ENCODE measurements at places on chromosomes 7 and 10. TPM values are rescaled to one million over a fixed set of nuclear protein-coding genes. Genes with fewer than 3 reads are reported as not detected.

DNA sequence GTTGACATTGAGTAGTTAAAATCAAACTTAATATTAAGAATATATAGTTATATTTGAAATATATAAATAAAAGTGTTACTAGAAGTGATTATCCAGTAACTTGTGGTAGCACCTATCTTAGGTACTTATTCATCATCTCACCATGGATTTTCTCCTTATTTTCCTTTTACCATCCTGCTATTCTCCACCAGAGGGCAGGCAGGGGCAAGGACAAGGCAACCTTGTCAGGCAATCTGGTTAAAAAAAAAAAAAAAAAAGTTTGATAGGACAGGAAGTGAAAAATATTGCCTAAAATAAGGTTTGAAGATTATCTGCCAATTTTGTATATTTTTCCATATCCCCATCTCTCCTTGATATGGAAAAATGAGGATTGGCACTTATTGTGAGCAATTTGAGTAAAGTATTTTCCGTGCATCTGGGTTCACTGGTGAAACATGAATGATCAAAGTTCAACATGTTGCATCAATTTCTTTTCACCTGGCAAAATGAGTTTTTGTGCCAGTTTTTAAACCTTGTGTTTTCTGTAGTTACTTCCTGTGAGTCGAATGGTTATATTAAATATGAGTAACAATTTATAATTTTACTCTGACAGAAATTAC is 256.7 kb downstream of the AGMO start:
- no peak overlapping the region for H3K27ac ChIP-seq
- no peaks in the 10 kb centered on the region for H3K27me3 ChIP-seq
- no peaks in the 10 kb centered on the region for H3K4me1 ChIP-seq

The ADCYAP1R1 gene
- 1.8 TPM for polyA plus RNA-seq

GRCh38 chr10:132890301-132890700 is 52.1 kb downstream of the CFAP46 start:
- H3K36me3 ChIP-seq = no peaks in the 10 kb centered on the region
- peaks cover 30% of the 10 kb centered on the region for H3K4me1 ChIP-seq
- H3K4me3 ChIP-seq = no peak overlapping the region
- H3K27ac ChIP-seq = no peak overlapping the region

The TMEM26 gene
- polyA plus RNA-seq = 1.5 TPM

- no peak overlapping the region for H3K27ac ChIP-seq
- H3K36me3 ChIP-seq = no peaks in the 10 kb centered on the region
- H3K27me3 ChIP-seq = no peaks in the 10 kb centered on the region
- no peaks in the 10 kb centered on the region for H3K4me1 ChIP-seq
- DNase-seq = no peak
Measured at GRCh38 chr10:27716521-27716920, 29.1 kb downstream of the MKX start.

- DNase-seq = no peak
- H3K4me3 ChIP-seq = peak overlapping the region; percentile 92
- H3K27me3 ChIP-seq = no peaks in the 10 kb centered on the region
- H3K36me3 ChIP-seq = peaks cover 36% of the 10 kb centered on the region
- H3K4me1 ChIP-seq = no peaks in the 10 kb centered on the region
Measured at GRCh38 chr7:72925546-72926120, 738 bp downstream of the POM121 start.

DNA sequence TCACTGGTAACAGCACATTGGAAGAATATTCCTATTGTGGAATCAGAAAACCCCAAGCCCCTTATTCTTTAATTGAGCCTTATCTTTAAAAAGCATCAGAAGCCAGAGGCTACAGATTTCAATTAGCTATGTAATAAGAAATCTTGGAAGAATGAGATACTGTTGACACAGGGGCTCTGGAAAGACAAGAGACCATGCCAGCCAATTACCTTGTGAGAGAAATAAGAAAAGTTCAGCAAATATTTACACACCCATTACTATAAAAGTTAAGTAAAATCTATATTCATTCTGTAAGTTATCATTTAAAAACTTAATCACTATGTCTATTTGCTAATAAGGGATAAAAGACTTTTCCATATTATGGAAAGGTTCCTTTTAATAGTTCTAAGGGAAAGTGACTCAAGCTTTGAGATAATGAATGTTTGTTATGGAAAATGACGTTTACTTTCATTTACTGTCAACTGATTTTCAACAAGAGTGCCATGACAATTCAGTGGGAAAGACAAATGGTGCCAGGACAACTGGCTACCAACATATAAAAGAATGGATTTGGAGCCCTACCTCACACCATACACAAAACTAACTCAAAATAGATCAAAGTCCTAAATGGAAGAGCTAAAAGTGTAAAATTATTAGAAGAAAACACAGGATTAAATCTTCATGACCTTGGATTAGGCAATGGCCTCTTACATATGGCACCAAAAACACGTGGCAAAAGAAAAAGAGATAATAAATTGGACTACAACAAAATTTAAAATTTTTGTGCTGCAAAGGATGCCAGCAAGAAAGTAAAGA is 28.3 kb downstream of the ZFAND2A start:
- H3K36me3 ChIP-seq = 0 out of 2 replicates have a peak, but pooled peaks cover 5% of the 10 kb centered on the region
- H3K4me3 ChIP-seq = no peak overlapping the region
- no peak for DNase-seq
- no peak overlapping the region for H3K27ac ChIP-seq
- peaks cover 1% of the 10 kb centered on the region for H3K4me1 ChIP-seq

The WEE2 gene
- polyA plus RNA-seq = not detected

DNA sequence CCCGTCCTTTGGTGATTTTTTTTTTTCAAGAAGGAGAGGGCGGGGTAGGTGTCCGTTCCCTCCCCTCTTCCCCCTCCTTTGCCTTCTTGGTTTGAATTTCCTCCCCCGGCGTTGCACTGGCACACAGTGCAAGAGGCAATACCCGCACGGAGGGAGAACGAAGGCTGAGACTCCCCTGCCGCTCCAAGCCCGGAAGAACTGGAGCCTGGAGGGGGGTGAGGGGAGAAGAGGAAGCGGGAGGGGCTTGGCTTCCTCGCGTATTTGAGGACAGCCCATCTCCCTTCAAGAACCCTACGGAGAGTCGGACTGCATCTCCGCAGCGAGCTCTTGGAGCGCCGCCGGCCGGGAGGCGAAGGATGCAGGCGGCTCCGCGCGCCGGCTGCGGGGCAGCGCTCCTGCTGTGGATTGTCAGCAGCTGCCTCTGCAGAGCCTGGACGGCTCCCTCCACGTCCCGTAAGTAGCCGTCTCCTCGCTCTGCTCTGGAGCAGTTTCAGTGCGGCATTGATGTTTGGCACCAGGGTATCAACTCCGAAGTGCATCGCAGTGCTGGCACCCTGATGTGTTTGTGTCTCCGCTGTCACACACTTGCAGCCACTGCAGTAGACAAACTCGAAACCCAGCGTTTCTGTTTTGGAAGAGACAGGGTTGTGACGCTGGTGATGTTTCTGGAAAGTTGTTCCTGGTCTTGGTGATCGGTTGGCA is at the start of gene CNTNAP2:
Gene CNTNAP2 (plus strand): TSS at position 281 of the 702 bp plus-strand sequence. CDS start 76 bp downstream, at position 357.
- peak; percentile 69 for DNase-seq
- H3K27me3 ChIP-seq = peaks cover 26% of the 10 kb centered on the region
- peak within 1 kb of the TSS; percentile 70 for H3K4me3 ChIP-seq
- peaks cover 7% of the 10 kb centered on the region for H3K4me1 ChIP-seq

DNA sequence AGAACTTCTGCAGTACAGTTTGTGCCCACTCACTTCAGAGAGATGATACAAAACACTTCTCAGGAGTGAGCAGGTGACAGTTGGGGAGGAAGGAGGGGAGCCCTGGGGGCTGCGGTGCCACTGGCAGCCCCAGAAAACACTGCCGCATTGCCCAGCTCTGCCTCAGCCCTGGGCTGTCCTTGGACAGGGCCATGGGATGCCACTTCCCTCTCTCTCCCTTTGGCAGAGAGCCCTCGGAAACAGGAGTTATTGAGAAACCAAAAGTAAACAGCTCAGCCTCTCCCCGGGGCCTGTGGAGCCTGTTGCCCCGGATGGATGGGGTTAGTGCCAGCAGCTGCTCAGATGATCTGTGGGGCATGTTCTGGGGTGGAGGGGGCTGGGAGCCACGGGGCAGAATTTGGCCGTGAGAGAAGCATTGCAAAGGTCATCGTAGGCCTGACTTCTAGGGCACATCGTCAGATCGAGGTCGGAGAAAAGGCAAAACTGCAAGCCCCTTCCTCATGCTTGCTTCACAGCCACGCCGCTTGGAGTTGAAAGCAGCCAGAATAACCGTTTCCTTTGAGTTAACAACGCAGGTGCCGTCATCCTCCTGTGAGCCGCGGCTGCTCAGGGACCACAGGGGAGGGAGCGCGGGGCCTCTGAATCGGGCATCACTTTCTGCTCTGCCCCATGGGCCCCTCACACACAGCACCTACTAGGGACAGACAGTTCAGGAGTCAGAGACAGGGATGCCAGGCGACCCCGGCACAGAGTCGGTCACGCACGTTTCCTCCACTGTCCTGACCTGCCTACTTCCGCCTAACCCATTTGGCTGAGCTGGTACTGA is 256.4 kb downstream of the CAMK1D start:
- H3K27ac ChIP-seq = no peak overlapping the region
- H3K4me3 ChIP-seq = no peak overlapping the region
- DNase-seq = no peak
- H3K27me3 ChIP-seq = no peaks in the 10 kb centered on the region
- no peaks in the 10 kb centered on the region for H3K4me1 ChIP-seq

The TAS2R3 gene
- polyA plus RNA-seq = not detected

The LOXL4 gene
- 0.16 TPM for polyA plus RNA-seq

DNA sequence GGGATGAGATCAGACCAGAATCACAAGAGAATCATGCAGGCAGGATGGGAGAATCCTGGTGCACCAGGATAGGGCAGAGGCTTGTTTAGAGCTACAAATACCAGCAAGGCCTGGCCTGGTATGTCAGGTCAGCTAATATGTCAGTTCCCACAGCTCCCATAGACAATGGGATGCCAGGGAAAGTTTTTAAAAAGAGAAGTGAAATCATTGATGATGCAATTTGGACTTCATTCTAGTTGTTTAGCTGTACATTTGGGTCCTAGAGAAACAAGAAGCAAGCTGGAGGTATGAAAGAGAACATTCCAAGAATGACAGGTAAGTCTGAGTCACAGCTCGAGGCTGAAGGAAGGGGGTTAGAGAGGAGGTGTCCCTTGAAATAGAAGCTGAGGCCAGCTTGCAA is 45.2 kb downstream of the GPR141 start:
- no peaks in the 10 kb centered on the region for H3K4me1 ChIP-seq
- DNase-seq = no peak
- H3K36me3 ChIP-seq = no peaks in the 10 kb centered on the region
- H3K27me3 ChIP-seq = no peaks in the 10 kb centered on the region
